A549 treated with RU486 at 1 μM for 4 hours (cell line): ENCODE measurements at places on chromosomes 6 and 20. TPM values are rescaled to one million over a fixed set of nuclear protein-coding genes. Genes with fewer than 3 reads are reported as not detected.

The TMEM74B gene
- 3.1 to 5.1 TPM (median 4.0 TPM) in 5 replicates for total RNA-seq

The CLVS2 gene
- 0.05 to 0.13 TPM (median 0.11 TPM) in 4 of 5 replicates, not detected in the other for total RNA-seq

The COL20A1 gene
- 0.69 to 1.8 TPM (median 0.79 TPM) in 5 replicates for total RNA-seq

The ZNF318 gene
- 3.6 to 5.2 TPM (median 4.9 TPM) in 5 replicates for total RNA-seq

The TRIM15 gene
- total RNA-seq = 0.20 TPM in 1 of 5 replicates, not detected in the others

The MACROD2 gene
- total RNA-seq = 0.53 to 1.2 TPM (median 0.73 TPM) in 5 replicates

The RSPO3 gene
- total RNA-seq = 86.4 to 127 TPM (median 99.4 TPM) in 5 replicates

The SLC26A8 gene
- not detected in 5 replicates for total RNA-seq

The PDYN gene
- total RNA-seq = 0.06 TPM in 1 of 5 replicates, not detected in the others

The TREM2 gene
- total RNA-seq = not detected in 5 replicates

The BTNL2 gene
- total RNA-seq = not detected in 5 replicates

The LPIN3 gene
- 7.5 to 12.1 TPM (median 8.4 TPM) in 5 replicates for total RNA-seq

The STX11 gene
- total RNA-seq = 1.8 to 2.9 TPM (median 2.0 TPM) in 5 replicates

The THEMIS gene
- not detected in 5 replicates for total RNA-seq
